Activated CD4-positive, CD25-positive, alpha-beta regulatory T cell (primary cell): ENCODE measurements at places on chromosomes 2 and 18.
A peak's percentile ranks its signal among the peaks of the same experiment; 100 is the strongest.

DNA sequence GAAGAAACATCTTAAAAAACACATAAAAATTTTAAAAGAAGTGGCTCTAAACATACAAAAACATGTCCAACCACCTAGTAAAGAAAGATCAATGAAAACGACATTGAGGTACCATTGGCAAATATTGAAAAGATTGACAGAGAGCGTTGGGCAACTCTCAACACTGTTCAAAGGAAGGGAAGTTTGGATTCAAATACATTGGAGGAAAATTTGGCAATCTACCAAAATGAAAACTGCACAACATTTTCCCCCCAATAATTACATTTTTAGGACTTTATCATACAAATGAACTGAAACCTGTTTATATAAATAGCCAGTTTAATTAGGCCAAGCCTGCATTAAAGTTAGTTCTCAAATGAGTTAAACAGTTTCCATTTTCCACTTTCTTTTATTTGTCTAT lies 758.9 kb downstream of the NRXN1 start:
- no peak for DNase-seq

DNA sequence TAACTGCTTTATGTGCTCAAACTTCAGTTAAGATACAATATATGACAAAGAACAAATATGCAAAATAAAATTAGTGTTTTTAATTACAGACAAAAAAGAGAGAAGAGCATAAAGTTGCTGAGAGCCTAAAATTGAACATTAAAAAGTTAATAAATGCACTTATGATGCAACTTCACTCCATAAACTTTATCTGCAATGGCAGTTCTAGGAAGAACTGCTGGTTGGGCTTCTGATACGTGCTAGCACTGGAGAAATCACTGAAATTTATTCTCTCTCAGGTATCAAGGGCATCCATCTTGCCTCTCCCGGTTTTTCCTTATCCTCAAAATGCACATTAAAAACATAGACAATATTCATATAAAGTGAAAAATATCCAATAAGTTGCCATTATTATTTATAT lies 35.7 kb downstream of the MYO3B start:
- DNase-seq = no peak

DNA sequence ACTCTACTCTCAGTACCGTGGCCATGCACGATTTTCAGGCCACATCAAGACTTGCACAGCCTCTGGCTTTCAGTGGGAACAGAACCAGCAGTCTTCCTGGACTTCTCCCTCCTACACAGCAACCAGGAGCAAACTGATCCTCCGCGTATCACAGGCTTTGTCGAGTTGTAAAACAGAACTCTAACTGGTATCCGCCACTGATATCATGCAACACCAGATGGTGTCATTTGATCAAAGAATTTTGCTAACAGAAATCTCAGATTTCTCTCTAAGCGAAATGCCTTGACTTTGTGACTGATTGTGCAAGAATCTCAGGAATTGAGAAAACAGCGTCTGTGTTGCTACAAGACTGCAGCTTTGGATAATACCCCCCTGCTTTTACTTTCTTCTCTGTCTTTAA lies 85.7 kb downstream of the COPS8 start:
- DNase-seq = no peak

- no peak for DNase-seq
Measured at GRCh38 chr2:151999053-151999452, 99.8 kb downstream of the CACNB4 start.

DNA sequence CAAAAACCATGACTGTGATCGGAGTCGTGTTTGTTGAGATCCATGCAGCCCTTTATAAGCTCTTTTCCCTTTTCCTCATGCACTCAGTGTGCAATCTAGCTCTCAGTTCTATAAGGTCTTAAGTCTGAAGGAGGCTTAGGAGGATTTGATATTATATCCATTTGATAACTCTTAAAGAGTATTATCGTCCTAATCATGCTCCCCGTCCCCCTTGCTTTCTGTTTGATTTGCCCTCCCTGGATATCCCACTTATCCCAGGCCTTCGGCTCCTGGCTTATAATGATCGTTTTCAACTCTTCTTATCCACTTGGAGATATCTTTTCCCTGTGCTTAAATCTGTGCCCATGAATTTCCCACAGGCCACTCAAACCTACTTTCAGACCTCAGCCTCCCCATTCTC lies 1917.7 kb upstream of the PIK3C3 start:
- DNase-seq = no peak

DNA sequence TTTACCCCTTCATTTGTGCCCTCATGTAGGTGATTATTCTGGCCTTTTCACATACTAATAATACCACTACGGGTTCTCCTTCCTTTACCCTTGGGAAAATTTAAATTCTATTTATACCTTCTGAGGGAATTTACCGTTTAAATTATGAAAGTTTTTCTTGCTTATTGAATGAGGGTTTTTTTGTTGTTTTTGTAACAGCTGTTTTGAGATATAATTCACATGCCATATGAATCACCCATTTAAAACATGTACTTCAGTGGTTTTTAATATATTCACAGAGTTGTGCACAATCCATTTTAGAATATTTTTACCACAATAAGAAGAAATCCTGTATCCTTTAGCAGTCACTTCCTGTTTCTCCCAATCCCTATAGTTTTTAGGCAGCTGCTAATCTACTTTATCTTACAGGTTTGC lies 54.7 kb downstream of the EML4 start:
- no peak for DNase-seq

GRCh38 chr2:195537811-195538210 lies 119.2 kb upstream of the SLC39A10 start:
- no peak for DNase-seq

- no peak for DNase-seq
Measured at GRCh38 chr2:46365913-46366667, 68.9 kb downstream of the EPAS1 start.

DNA sequence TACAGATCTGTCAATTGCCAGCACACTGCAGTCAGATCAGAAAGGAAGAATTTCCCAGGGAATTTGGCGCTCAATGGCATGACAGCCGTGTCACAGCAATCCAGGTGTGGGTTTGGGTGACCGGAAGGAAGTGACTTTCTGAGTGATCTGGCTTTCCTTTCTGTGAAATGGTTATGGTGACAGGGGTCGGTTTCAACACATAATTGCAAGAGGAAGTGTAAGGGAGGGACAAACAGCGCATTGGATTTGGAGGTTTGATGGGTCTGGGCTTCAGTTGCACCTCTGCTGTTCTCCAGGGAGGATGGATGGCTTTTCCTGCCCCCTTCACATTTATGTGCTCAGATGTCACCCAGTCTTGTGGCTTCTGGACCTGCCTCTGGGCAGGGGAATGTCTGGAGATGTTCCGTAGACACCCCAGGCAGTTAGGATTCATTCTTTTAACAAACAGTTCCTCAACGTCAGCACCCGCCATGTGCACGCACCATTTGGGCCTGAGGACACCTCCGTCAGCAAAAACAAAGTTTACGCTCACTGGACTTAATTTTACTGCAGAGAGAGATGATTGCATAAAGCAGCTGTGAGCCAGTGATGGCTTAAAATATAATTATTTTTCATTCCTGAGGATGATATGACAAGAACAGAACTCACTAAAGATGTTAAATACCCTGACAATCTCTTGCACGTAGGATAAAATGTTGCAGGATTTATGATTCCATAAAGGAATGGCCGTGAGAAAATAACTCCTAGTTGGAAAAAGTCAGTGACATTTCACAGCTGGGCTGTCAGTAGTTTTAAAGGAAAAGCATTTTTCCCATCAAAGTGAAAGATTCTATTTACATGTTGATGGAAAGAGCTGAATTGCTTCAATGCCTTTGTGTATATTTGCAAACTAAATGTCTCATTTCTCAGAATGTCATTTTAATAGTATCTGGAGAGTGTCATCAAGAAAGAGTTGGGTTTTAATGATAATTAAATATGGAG lies 36.9 kb downstream of the MBP start:
- DNase-seq = no peak

DNA sequence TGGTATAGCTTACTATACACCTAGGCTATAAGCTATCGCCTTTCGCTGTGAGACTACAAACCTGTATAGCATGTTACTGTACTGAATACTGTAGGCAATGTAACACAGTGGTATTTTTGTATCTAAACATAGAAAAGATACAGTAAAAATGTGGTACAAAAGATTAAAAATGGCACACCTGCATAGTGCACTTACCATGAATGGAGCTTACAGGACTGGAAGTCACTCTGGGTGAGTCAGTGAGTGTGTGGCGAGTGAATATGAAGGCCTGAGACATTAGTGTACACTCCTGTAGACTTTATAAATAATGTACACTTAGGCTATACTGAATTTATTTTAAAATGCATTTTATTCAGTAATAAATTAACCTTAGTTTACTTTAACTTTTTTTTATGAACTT lies 258.2 kb upstream of the SP5 start:
- no peak for DNase-seq

GRCh38 chr2:170434900-170435621 lies 257.1 kb downstream of the MYO3B start:
- DNase-seq = no peak

DNA sequence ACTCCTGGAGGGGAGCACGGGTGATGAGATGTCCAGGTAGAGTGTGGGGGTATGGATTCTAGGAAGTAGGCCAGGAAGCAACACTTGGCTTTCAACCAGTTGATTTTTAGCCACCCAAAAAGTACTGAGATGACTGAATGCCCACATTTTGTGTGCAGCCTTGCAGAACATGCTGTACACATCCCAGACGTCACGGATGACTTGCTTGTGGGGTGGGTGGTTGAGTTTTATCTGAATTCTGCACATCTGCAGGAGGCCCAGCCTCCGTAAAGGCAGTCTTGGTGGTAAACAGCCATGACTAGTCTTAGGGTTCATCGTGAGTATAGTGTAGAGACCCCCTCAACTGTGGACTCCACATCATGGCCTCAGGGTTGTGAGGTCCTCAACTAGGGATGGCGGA lies 53.3 kb upstream of the CCDC195 start:
- DNase-seq = no peak

GRCh38 chr2:28821295-28821958 lies 10.8 kb downstream of the SPDYA start:
- peak; percentile 8 for DNase-seq

- DNase-seq = no peak
Measured at GRCh38 chr18:59650266-59650820, 46.9 kb downstream of the CCBE1 start.

- DNase-seq = no peak
Measured at GRCh38 chr2:10829299-10829698, 16.7 kb upstream of the PDIA6 start.

DNA sequence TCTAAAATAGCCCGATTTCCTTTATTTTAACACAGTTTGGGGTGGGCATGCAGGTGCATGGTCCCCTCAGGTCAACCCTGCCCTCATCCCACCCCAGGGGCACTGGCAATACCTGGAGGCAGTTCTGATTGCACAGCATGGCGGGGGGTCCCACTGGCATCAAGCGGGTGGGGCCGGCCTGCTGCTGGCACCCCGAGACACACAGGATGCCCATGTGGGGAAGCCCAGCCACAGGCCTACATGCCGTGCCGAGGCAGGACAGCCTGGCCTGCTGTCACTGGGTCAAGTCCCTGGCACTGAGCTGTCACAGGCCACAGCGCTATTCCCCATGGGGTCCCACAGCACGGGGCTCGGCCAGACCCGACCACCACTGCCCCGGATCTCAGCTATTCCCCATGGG lies 11.9 kb upstream of the KCNG2 start:
- no peak for DNase-seq

GRCh38 chr18:26794230-26795101 lies 71.0 kb downstream of the AQP4 start:
- DNase-seq = no peak

DNA sequence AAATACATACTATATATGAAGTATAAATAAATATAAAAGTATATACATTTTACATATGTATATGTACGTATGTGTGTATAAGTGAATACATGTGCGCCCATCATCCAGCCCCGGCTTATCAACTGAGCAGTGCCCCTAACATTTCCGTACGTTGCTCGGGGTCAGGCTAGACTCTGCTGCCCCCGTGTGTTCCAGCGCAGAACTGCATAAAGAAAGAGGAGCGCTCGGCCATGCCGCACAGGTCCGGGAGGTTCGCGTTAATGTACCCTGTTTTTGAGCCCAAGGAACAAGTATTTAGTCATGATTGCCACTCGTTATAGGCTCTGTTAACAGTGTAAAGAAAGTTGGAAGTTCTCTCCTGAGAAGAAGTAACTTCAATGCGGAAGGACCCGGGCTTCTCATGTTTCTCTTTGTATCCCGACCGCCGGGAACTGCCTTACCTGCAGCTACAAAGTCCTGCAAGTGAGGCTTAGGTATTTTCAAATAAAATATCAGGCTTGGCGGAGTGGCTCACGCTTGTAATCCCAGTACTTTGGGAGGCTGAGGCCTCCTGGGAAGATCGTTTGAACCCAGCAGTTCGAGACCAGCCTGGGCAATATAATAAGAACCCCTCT lies 55.7 kb downstream of the CD8B2 start:
- peak; percentile 78 for DNase-seq

DNA sequence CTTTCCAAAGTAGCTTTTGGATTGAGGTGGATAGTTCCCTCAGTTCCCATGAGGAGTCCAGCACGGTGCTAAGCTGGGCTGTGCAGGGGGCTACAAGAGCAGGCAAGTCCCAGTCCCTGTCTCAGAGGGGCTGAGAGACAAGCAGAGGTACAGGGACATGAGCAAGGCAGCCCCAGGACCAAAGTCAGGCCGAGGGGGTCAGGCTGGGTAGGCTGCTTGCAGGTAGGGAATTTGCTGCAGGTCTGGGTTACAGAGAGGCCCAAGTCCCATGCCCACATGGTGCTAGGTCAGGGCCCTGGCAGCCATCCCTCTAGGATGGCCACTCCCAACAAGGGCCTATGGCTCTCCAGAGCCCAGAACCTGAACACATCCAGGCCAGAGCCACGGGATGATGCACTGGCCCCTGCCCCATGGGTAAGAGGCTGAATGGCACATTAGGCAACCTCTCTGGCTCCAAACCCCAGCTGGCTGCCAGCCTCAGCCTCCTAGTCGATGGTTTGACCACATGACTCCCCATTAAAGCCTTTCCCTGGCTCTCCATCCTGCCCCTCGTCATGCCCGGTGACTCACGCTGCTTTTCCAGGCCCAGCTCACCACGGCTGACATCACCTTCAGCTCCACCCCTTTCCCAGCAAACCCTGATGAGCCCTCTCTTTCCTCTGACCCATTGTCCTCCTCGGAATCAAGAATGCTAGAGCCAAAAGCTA lies 83.7 kb downstream of the SDC1 start:
- DNase-seq = no peak

GRCh38 chr2:45889620-45890370 lies 238.3 kb downstream of the PRKCE start:
- no peak for DNase-seq

GRCh38 chr2:123777116-123777515 lies 248.0 kb upstream of the CNTNAP5 start:
- DNase-seq = no peak

- no peak for DNase-seq
Measured at GRCh38 chr2:188576651-188577050, 285.0 kb downstream of the GULP1 start.

GRCh38 chr2:156700681-156701080 lies 264.5 kb downstream of the GPD2 start:
- no peak for DNase-seq

DNA sequence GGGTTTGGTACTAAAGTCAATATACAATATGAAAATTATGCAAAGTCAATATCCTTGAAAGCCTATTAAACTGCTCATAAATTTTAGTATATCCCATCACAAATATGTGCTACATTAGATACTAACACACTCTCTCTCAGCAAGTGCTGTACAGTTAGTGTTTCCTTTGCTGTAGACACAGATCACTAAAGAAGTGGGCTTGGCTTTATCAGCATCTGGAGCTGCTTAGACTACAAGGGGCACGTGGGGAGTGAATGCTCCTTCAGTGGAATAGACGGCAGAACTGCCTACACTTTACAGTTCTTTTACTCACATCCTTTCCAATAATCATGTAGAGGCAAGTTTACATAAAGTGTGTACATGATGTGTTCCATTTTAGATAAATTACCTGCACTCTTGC lies 26.0 kb upstream of the EFEMP1 start:
- no peak for DNase-seq
